ENCODE measurements at places on chromosomes 5 and 9.
A peak's percentile ranks its signal among the peaks of the same experiment; 100 is the strongest.

DNA sequence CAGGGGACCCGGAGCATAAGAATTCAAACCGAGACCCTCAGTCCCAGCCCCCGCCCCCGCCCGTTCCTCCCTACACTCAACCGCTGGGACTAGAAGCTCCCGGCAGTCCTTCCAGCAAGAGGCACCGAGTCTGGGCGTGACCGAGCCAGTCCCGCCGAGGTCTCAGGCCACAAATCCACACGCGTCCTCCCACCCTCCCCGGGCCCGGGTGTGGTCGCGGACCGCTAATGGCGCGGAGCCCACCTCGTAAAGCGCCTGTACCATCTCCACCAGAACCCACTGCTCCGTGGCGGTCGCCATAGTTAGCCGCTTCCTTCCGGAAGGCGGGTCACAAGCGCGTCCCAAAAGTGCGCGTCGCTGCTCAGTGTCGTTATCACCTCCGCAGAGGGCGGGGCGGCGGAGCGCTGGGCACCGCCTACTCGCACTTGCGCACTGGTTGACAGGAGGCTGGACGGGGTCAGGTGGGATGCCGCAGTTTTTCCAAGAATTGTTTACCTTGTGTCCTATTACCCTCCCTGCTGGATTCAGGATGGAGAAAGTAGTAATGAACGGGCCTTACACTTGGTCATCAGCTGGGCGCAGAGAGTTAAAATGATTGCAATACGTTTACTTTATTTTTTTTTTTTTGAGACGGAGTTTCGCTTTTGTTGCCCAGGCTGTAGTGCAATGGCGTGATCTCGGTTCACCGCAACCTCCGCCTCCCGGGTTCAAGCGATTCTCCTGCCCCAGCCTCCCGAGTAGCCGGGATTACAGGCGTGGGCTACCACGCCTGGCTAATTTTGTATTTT is at the start of gene SPTLC1:
Gene SPTLC1 (minus strand): TSS at position 343 of the 788 bp plus-strand sequence. CDS start 43 bp downstream, at position 300.
- peak; percentile 86 for DNase-seq

GRCh38 chr9:3455094-3455493 is 70.7 kb downstream of the RFX3 start:
- DNase-seq, result no peak

- DNase-seq, result no peak
These were observed 977 bp downstream of the BTNL9 start for GRCh38 chr5:181041043-181041442.

DNA sequence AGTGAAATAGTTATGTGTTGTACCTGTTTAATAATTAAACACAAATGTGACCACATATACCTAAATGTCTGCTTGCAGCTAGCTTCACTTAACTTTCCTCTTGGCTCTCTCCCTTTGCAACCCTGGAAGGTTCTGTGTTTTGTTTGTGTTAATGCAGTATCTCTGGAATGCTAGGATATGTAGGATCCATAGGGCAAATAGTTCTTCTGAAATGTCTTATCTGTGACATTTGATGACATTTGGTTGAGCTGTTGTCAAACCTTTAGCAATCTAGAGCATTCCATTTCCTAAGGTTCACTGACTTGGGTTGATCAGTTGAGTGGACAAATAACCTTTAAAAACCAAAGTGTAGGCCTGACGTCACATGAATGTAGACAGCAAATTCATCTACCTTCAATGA is 21.8 kb downstream of the CTNNA1 start:
- DNase-seq, result no peak

- DNase-seq, result no peak
These were observed 20.2 kb downstream of the SLC22A5 start for GRCh38 chr5:132389585-132390286.

- DNase-seq, result no peak
These were observed 370.3 kb upstream of the IRX1 start for GRCh38 chr5:3225201-3225960.

GRCh38 chr9:20659474-20659967 is 24.5 kb upstream of the FOCAD start:
- DNase-seq, result no peak

DNA sequence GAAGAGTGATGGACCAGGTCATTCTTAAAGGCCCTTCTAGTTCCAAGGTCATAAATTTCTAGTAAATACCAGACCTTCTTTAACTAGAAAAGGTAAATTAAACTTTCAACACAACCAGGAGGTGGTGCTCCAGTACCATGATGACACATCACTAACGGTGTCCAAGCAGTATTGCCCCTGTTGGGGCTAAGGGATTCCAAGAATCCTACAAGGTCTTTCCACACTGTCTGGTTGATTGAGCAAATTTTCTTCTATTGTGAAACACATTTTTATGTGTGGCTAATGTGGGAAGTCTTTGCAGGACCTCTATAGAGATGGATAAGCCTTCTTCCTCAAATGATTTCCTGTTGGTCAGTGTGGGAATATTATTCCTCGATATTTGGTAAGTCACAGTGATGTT is 459.6 kb upstream of the PAPPA start:
- DNase-seq, result no peak

GRCh38 chr5:173793648-173794548 is 94.3 kb upstream of the CPEB4 start:
- no peak for DNase-seq

- no peak for DNase-seq
These were observed 265.2 kb upstream of the RASA1 start for GRCh38 chr5:87002485-87002884.

- DNase-seq, result no peak
These were observed 94.6 kb downstream of the SYK start for GRCh38 chr9:90896231-90896630.

DNA sequence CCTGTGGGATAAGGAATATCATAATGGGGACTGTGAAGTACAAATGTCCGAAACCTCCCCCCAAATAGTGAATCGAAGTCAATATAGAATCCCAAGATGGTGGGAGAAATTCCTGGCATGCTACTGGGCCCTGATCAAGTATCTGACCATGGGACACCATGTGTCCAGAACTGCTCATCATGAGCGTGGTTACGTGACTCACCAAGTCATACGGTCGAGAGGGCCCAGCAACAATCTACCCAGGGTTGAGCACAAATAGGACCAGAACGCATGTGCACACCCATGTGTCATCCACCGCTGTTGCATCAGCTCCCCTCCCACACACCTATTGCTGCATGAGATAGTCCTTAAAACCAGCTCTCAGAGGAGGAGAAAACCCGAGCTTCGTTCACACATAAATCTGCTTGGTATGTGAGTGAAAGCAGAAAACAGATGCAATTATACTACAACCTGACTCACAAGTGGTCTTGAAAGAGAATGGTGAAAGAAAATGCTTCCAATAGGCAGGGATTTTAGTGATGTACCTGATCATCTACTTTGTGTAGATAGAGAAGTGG is 353.2 kb downstream of the CWC27 start:
- peak; percentile 11 for DNase-seq

DNA sequence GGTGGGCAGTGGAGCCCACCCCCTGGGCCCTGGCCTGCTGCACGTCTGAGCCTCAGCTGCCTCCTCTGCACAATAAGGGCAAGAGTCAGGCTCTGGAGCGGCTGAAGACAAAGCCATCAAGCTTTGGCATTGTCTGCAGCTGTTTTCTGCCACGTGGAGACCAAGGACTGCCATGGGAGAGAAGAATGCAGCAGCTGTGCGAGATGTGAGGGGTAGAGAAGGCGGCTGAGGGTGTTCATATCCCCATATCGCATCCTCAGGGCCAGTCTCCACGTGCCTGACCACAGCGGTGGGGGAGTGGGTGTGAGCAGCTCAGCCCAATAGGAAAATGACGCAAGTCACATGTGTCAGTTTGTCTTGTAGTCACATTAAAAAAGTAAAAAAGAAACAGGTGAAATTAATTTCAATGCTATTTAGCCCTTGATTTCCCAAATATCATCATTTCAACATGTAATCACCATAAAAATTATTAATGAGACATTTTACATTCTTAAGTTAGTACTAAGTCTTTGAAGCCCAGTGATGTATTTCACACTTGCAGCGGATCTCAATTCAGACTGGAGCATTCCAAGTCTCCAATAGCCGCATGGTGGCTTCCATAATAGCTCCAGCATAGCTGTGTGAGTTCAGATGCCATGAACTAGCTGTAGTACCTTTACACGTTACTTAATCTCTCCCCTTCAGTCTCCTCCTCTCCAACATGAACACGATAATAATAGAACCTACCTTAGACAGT is 6.6 kb downstream of the C1QTNF2 start:
- DNase-seq, result no peak

DNA sequence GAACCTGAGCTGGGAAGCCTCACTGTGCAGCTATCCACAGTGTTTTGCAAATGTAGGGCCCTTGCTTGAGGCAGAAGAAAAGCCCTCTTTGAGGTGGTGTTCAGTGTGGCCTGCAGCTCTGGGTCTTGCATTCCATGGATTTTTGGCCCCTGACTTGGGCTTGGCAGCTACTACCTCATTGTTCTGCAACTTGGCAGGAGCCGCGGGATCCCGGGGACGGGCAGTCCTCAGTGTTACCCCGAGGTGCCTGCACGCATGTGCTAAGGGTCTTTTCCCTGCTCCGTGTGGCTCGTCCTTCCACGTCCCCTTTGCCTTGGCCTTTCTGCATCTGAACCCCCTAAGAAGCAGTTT is 39.8 kb downstream of the NEK6 start:
- no peak for DNase-seq

GRCh38 chr9:131104016-131104740 is 7.8 kb downstream of the AIF1L start:
- no peak for DNase-seq

- no peak for DNase-seq
These were observed 6.8 kb downstream of the RALGDS start for GRCh38 chr9:133113949-133114885.

DNA sequence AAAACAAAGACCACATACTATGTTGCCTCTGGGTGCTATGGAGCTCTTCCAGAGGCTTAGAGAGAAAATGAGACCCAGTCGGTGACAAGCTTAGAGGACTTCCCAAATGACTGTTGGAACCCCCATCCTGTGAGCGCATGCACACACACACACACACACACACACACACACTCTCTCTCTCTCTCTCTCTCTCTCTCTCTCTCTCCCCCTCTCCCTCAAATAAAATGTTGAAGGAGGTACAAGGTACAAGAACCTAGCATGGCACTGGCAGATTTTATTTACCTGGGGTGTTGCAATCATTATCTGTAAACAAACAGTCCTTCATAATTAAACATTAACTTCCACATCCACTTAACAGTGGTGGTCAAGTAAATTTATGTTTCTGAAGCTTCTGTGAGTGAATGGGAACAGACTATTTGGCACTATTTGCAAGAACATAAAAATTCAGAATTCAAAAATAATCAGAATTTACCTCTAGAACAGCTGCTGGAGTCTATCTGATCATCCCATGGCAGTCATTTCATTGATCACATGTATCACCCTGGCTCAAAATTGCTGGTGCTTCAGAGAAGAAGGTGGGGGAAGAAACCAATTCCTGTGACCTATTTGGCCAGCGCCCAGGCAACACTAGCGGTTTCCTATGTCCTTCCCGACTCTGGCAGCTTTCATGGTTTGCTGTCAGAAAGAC is 24.9 kb downstream of the TRPM3 start:
- DNase-seq, result no peak

DNA sequence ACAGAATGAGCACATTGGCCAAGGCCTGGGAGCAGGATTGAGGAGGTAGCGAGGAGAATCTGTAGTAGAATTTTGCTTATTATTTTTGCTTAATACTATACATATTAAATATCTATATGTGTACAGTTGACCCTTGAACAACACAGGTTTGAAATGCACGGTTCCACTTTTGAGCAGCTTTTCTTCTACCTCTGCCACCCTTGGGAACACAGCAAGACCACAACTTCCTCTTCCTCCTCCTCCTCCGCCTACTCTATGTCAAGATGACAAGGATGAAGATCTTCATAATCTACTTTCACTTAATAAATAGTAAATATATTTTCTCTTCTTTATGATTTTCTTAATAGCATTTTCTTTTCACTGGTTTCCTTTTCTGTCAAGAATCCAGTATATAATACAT is 541.4 kb downstream of the KCTD16 start:
- DNase-seq, result no peak

DNA sequence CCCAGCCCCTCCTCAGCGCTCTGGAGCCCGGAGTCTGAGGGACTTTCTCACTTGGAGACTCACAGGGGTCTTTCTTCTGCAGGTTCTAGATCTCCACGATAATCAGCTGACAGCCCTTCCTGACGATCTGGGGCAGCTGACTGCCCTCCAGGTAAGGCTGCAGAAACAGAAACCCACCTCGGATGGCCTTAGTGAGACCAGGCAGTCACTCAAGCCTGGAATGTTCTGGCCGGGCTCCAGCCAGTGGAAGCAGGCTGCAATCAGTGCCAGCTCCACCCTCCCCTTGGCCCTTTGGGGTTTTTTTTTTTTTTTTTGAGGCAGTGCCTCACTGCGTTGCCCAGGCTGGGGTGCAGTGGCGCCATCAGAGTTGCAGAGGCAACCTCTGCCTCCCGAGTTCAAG is 7.6 kb downstream of the LRSAM1 start:
- DNase-seq, result no peak

- no peak for DNase-seq
These were observed 61.6 kb upstream of the ERCC6L2 start for GRCh38 chr9:95813923-95814322.

- DNase-seq, result no peak
These were observed 6.9 kb upstream of the SLC12A7 start for GRCh38 chr5:1118738-1119137.

- DNase-seq, result no peak
These were observed 41.1 kb downstream of the NDUFS4 start for GRCh38 chr5:53601570-53601969.

DNA sequence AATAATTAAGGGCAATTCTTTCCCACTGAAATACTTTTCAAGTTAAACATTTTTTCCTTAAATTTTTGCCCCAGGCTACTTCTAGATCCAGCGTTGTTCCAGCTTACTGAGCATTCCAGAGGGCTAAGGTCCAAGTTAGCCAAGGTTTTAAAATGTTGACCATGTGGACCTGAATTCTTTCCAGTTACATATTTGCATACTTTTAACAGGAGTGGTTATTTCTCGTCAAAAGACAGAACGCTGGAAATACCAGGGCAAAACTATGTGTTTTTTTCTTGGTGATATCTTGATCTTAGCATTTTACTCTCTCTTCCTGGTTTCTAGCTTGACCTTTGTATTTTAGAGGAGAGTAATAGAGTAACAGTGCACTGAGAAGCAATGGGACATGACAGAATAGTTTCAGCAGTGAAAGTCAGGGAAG is 32.8 kb downstream of the TMC1 start:
- DNase-seq, result no peak

- no peak for DNase-seq
These were observed 105.0 kb upstream of the PPP1R26 start for GRCh38 chr9:135374591-135374990.

- peak; percentile 22 for DNase-seq
These were observed 8.4 kb upstream of the CERCAM start for GRCh38 chr9:128412120-128412790.

GRCh38 chr9:76394960-76395252 is 680 bp upstream of the RFK start:
- peak; percentile 56 for DNase-seq

- DNase-seq, result no peak
These were observed 83.8 kb upstream of the IL6ST start for GRCh38 chr5:56078278-56079156.

- no peak for DNase-seq
These were observed 122.1 kb downstream of the YIPF5 start for GRCh38 chr5:144048259-144048856.

- no peak for DNase-seq
These were observed 31.7 kb upstream of the BASP1 start for GRCh38 chr5:17185773-17186172.

- DNase-seq, result no peak
These were observed at the start of gene CDH18 for GRCh38 chr5:19987612-19988361. Gene CDH18 (minus strand): TSS chr5:19988200. CDS start chr5:19838986, 149,214 bp downstream.

- no peak for DNase-seq
These were observed 330.3 kb downstream of the NFIB start for GRCh38 chr9:13983607-13984006.
